Stimulated activated CD4-positive, alpha-beta T cell treated with anti-CD3 and anti-CD28 coated beads, Interleukin-4, amount 100 ng/mL, for 4 hours (primary cell): ENCODE measurements at places on chromosomes 7 and 10.

- DNase-seq, result peak; percentile 44
Observed at GRCh38 chr7:94087664-94088352, 83.7 kb upstream of the BET1 start.

- no peak for DNase-seq
Observed at GRCh38 chr10:87658858-87659555, 671 bp upstream of the PAPSS2 start.

- DNase-seq, result no peak
Observed at GRCh38 chr10:91875779-91876178, 33.5 kb downstream of the FGFBP3 start.

DNA sequence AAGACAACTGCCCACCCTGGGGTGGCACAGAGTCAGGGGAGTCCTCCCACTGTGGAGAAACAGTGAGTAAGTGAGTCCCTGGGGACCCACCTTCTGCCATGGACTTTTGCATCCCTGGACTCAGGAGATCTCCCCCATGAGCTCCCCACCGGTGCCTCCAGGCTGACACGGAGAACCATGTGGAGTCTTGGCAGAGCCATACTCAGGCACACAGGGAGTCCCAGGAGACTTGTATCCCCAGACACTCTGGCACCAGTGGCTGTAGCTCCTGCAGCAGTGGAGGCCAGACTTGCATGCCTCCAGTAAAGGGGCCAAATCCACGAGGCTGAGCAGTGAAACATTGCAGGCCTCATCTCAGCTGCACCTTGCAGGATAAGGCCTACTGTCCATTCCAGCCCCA lies 791.4 kb downstream of the PCDH15 start:
- no peak for DNase-seq

DNA sequence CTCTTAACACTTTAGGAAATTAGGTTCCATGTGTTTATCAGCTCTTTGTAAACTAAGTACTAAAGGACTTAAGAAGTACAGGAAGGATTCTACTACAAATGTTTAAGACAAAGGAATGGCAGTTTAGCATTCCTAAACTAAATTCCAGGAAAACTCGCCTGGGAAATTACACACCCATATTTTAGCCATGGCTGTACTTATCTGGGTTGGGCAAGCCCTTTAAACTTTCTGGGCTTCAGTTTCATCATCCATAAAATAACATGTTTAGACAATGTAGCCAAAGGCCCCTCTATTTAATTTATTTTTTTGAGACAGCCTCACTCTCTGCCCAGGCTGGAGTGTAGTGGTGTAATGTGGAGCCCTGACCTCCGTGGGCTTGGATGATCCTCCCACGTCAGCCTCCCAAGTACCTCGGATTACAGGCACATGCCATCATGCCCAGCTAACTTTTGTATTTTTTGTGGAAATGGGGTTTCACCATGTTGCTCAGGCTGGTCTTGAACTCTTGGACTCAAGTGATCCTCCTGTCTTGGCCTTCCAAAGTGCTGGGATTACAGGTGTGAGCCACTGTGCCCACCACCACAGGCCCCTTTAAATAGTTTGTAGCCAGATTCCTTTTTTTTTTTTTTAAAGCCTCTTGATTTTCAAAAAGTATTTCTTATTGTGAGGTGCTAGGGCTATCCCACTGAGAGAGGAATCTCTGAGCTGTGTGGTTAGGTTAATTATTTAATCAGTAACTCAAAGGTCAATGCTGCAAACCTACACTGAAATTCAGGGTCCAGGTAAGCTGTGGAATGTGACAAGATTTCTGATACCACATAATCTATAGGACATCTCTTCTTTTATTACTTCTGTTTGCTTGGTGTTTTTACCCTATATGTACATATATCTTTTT lies 32.1 kb downstream of the TMEM60 start:
- DNase-seq, result no peak

- DNase-seq, result no peak
Observed at GRCh38 chr10:121566755-121567154, 31.5 kb downstream of the FGFR2 start.

- peak; percentile 72 for DNase-seq
Observed at GRCh38 chr10:5317547-5318107, 47.1 kb upstream of the UCN3 start.

DNA sequence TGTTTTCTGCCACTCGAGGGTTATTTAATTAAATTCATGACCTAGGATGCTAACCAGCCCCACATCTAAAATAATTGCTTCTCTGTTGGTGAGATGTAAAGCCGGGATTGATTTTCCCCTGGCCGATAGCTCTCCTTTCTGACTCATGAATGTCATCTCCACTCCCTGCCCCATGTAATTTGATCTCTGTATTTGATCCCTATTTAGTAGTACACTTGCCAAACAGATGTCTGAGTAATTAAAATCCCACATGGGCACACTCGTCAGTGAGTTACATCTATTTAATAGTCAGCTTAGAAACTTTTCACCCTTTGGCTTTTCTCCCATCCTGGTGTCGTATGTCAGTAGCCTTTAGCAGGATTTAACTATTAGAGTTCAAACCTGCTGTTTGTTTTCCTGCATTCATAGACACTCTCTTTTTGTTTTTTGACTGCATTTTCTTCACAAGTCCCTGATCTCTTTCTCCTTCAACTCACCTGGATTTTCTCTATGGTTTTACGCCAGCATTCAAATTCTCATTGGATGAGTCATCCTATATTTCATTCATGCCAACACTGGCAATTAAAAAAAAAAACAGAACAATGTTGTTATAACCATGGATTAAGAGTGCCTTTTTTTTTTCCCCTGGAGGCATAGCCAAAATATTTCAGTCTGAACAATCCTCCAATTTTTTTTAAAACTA lies 82.7 kb downstream of the SPAG6 start:
- no peak for DNase-seq

DNA sequence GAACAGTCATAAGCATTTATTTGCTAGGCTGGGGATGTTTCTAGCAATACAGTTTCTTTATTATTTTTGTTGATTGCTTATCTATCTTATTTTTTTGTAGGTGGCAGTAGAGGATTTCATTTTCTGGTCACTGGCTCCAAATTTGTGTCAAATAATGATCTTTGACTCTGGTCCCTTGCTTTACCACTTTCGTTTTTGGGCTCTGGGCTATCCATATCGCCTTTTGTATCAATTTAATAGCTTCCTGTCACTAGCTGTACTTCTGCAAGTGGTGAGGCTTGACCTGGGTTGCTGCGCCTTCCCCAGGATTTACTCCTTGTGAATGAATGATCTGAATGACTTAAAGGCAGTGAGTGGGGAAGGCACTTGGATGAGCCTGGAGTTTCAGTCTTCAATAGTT lies 48.4 kb downstream of the MDFIC start:
- DNase-seq, result no peak

DNA sequence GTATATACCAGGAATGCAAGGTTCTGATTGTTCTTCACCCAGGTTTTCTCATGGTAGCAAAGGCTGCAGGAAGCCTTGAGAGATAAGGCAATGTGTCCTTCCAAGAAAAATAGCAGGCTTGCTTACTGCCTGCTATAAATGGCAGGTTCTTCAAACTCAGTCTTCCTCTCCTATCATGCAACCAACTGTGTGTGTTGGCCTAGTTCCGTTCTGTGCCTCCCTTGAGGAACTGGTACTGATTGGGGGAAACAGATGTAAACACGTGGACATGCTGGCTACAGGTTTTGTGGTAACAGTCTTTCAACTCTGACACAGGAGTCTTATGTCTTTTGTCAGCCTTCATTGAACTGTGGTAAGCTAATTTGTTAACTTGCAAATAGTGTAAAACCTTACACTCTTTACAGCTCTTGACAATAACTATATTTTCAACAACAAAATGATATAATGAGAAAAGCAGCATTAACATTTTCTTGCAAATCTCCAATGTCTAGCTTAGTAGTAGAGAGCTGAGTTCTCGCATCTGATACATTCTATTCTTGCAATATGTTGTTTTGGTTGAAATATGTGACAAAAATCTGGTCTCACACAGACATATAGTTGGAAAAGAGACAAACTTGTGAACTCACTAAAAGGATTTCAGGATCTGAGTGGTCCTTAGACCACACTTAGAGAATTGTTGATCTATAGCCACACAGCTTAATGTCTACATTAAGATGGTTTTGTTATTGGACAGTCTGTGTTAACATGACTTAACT lies 54.7 kb upstream of the LSM8 start:
- DNase-seq, result no peak

DNA sequence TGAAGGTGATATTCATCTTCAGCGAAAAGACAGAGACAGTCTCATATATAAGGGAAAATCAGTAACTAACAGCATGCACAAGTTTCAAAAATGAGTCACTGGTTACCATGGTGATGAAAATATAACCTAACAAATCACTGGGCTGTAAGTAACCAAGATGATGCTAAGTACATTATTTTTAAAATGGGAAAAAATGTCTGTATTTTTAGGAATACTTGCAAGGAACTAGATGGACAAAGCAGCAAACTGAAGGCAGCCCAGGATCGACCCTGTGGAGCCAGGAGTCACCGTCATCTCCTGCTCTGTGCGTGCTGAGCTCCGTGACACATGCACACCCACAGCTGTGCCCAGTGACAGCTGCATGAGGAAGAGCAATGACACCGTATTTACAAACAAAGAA lies 137.3 kb downstream of the ELMO1 start:
- DNase-seq, result peak; percentile 14

- DNase-seq, result no peak
Observed at GRCh38 chr10:49595713-49596492, 14.2 kb upstream of the SLC18A3 start.

DNA sequence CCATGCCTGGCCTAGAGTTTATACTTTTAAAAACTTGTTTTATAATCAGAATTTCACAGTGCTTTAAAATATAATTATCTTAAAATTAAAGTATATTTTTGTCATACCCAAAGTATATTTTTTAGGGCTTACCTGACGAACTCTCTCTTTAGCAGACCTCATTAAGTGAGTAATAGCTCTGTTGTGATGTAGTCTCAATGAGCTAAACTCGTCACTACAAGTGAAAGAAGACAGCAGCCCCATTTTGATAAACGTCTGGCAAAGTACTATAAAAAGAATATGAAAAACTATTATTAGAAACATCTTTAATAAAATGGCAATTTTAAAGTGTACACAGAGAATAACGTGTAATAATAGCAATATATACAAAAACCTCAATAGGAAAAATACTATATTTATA lies 18.6 kb downstream of the ANKRD61 start:
- no peak for DNase-seq

DNA sequence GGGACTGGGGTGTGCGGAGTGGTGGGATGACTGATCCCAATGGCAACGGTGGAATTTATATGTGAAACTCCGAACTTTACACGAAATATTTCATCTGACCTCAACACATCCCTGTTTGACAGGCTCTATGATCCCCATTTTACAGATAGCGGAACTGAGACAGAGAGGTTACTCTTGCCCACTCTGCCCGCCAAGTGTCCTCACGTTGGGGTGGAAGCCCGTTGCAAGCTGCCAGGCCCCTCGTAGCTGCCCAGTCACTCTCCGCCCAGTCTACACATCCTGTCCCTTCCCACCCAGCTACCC lies 397 bp upstream of the NFE2L3 start:
- DNase-seq, result no peak
